ENCODE measurements at places on chromosomes 5 and 9.

DNA sequence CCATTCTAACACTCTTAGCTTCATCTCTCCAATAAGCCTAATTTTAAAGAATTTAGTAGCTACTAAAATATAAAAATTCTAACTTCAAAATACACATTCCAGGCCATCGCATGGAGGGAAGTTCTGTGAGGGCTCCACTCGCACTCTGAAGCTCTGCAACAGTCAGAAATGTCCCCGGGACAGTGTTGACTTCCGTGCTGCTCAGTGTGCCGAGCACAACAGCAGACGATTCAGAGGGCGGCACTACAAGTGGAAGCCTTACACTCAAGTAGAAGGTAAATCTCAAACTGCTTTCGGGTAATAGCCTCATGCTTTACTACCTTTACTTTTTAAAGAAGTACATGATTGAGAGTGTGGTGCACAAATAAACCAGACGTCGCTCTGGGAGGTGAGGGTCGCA, 94.8 kb downstream of the ADAMTS16 start:
- DNase-seq = no peak

GRCh38 chr5:83817591-83817990, 96.9 kb upstream of the HAPLN1 start:
- no peak for DNase-seq

- no peak for DNase-seq
These were observed 554 bp downstream of the SDHA start for GRCh38 chr5:218457-219291.

GRCh38 chr5:62778316-62779009, 199.8 kb downstream of the LRRC70 start:
- DNase-seq = no peak

DNA sequence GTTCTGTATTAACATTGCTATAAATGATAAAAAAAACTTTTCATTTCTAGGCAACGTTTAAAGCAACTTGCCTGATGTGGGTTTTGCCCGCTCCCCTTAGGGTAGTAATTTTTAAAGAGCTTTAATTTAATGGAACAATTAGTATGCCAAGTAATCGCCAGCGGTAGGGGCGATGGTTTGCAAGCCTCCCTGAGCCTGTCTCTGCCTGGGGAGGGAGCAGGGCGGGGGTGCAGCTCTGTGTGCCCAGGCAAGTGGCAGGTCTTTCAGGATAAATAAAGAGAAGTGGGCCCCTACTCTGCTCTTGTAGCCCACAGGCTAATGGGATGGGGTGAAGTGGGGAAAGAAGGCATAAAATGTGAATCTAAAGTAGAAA, 13.8 kb upstream of the TGFBI start:
- DNase-seq = no peak
